Right cardiac atrium (tissue), 5 donors: ENCODE measurements at places on chromosomes 11 and 22. TPM values are rescaled to one million over a fixed set of nuclear protein-coding genes. Genes with fewer than 3 reads are reported as not detected.
A peak's percentile ranks its signal among the peaks of the same experiment; 100 is the strongest.

NEFH gene
- total RNA-seq, result 0.45 TPM

SLC16A8 gene
- total RNA-seq, result 0.57 TPM

CNTN5 gene
- total RNA-seq, result 0.08 TPM

SLC29A2 gene
- total RNA-seq, result 18.7 TPM

NCR3LG1 gene
- total RNA-seq, result 3.3 TPM

- no peak for DNase-seq
These were observed 11.5 kb downstream of the RTL6 start for GRCh38 chr22:44486538-44486937.

DNA sequence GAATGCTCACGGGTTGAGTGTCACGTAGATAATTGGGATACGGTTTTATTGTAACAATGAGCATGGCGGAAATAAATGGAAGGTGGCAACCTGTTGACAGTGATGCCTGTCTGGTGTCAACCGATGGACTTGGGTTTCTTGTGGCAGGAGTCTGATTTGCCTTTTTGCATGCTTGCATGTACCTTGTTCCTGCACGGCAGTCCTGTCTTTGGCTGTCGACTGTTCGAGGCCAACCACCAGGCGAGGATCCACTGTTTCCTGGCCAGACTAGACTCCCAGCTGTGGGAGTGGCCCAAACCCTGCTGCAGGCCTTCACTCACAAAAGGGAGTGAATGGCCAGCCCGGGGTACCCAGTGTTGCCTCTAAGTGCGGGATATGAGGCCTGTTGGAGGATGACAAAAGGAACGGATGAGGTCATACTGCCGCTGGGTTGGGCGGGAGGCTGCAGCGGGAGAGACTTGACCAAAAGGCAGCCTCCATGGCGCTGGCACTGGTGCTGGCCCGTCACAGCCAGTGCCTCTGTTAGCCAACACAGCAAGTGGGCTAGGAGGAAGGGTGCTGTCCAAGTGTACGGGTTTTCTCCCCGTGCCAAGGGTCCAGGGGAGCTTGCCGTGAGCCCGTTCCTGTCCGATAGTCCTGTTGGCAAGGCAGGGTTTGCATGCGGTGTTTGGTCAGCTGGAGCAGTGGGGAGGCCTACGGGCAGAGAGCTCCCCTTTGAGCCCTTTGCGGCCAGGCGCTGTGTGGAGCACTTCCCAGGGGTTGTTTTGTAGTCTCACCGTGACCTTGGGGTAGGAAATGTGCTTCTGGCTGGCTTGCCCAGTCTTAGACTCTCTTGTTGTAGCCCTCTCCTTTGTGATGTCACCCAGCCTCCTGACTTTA is 974 bp downstream of the DGCR8 start:
- DNase-seq, result peak; percentile 80

DNA sequence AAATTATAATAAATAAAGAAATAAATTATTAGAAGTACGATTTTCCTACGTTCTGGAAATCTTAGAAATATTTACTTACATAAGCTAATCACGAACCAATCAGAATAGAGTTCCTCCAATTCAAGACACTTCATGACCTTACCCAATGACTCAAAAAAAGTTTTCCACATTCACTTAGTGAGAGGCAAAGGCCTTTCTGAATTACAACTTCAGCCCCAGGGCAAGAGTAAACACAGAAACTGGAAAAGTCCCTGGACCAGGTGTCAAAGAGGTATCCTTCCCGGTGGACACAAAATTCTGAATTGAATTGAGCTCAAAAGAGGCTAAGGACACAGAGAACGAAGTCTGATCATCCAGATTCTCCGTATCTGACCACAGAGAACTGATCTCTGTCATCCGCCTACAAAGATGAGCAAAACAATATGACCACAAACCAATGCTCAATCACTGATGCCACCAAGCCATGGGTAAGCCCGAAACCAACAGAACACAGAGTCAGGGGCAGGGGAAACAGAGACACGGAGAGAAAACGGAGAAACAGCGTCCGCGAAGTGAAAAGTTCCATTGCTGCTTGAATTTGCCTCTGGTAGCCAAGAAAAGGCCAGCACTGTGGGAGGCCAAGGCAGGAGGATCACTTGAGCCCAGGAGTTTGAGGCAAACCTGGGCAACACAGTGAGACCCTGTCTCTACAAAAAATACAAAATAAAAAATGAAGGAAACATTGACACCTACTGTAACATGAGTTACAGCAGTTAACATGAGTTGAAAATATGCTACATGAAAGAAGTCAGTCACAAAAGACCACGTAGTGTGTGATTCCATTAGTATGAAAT is 6.8 kb downstream of the BID start:
- DNase-seq, result no peak

- DNase-seq, result no peak
These were observed 389 bp upstream of the CASP12 start for GRCh38 chr11:104898685-104899013.

- DNase-seq, result no peak
These were observed 328.5 kb upstream of the PLET1 start for GRCh38 chr11:112589155-112589554.

- peak; percentile 15 for DNase-seq
These were observed 18.1 kb upstream of the GNB1L start for GRCh38 chr22:19872779-19873137.

DNA sequence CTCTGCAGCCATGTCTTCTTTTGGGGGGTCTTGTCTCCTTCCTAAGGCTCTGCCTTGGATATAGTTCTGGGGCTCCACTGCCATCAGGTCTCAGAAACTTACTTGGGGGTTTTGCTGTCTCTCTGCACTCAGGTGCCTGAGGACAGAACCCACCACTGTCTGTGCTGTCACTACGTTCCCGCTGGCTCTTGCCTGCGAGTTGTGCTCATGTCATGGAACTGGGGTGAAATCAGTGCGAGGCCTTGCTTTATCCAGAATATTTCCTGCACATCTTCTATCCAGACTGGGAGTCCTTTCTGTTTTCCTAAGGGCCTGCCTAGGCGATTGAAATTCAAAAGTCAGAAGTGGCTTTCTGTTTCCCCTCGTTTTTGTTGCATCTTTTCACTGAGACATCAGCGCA is 6.6 kb upstream of the USP2 start:
- DNase-seq, result no peak

GRCh38 chr11:111520560-111520959 is 6.0 kb downstream of the HOATZ start:
- no peak for DNase-seq

DNA sequence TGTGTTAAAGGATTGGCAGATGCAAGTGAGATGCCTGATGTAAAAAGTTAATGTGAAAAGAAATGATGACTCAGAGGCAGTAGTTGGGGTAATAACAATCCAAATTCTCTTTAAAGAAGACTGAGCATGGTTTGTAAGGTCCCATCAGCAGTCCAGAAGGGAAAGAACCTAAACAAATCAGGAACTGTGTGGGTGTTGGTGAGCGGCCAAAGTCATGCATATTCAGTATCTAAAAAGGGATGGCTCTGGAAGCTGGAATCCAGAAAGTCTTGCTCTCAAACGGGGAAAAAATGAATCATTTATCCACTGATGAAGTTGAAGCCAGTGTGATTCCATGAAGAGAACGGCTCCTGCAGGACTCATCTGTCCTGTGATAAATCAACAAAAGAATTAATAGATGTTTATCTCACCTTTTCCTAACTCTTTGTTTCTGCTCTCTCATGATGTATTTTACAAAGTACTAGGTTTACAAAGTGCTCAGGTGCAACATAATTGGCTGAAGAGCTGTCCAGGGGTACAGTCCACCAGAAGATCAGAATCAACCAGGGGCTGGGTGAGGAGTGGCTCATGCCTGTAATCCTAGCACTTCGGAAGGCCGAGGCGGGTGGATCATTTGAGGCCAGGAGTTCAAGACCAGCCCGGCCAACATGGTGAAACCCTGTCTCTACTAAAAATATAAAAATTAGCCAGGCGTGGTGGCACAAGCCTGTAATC is 20.5 kb upstream of the SORL1-AS1 start:
- DNase-seq, result no peak

- DNase-seq, result no peak
These were observed 5.9 kb upstream of the SLC22A12 start for GRCh38 chr11:64585150-64585549.

- DNase-seq, result no peak
These were observed 23.5 kb upstream of the ANKK1 start for GRCh38 chr11:113363996-113364641.

GRCh38 chr11:34599406-34599945 is 21.4 kb upstream of the EHF start:
- DNase-seq, result no peak
